T1000 (cell line): ENCODE measurements at places on chromosomes 2 and 18.

- no peak for DNase-seq
Observed at GRCh38 chr2:136310005-136310495, 192.1 kb upstream of the CXCR4 start.

GRCh38 chr18:22627506-22627905 lies 209.8 kb upstream of the CTAGE1 start:
- DNase-seq: no peak

DNA sequence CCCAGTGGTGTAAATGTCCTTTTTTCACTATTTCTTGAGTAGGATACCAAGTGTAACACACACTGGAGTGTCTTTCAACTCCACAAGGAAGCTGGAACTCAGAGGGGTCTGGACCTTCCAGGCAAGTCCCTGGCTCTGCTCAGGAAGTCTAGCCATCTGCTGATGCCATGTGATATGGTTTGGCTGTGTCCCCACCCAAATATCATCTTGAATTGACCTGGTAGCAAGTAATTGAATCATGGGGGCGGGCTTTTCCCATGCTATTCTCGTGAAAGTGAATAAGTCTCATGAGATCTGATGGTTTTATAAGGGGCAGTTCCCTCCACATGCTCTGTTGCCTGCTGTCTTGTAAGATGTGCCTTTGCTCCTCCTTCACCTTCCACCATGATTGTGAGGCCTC lies 99.4 kb upstream of the CDC42EP3 start:
- no peak for DNase-seq

DNA sequence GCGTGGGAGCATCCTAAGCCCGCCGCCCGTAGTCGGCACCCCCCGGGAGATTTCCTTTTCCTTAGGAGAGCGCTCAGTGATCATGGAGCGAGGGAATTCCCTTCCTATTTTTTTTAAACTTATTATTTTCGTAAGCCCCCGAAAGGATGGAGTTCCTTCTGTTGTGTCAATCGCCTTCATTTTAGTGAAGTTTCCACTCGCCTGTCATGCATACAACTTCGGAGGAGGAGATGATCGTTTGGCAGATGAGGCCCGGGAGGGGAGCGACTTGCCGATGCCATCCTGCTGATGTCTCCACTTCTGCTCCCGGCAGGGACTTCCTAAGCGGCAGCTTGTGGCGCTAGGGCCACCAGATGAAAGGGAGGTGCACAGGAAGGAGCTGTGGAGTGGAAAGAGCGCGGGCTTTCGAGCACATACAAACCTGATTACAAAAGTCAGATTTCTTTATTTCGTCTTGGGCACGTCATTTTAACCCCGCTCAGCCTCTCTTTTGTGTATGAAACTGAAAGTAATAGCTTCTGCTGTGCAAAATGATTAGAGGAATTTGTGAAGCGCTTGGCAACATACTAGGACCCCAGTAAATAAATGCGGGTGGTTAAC lies at the start of gene ADGRF3:
ADGRF3 (minus strand) TSS at position 336 of the 600 bp plus-strand sequence. CDS start 555 bp downstream, outside the sequence.
- DNase-seq: peak; percentile 24

- no peak for DNase-seq
Observed at GRCh38 chr18:63553081-63553480, 10.9 kb downstream of the SERPINB12 start.

- DNase-seq: no peak
Observed at GRCh38 chr2:114160263-114160981, 270.5 kb downstream of the ACTR3 start.

- no peak for DNase-seq
Observed at GRCh38 chr18:22783662-22784076, 149.5 kb upstream of the RBBP8 start.

DNA sequence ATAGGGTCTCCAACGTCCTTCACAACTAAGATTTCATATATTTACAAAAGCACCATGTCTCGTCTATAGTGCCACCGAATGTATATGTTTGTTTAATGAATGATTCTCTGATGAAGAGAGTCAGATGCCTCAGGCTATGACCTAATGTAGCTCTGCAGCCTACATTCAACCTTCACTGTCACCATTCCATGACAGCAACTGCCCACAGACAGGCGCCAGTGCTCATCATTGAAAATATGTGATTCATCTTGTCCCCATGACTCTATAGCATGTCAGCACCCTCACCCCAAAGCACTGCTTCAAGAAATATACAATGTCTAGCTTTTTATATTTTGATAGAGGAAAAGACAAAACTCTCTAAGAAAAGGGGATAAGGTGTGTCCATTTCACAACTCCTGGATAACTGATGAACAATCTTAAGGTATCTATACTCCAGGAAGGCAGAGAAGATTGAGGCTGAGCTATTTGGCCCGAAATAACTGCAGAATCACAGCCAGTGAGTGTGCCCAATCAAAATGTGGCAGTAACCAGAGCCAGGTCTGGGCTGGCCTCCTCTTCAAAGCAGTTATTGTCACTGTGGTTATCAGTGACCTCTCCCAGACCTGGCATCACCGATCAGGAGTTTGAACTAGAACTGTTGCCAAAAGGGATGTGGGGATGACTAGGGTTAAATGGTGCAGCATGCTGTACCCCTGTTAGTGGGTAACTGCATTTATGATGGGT lies 246.6 kb downstream of the SETBP1 start:
- DNase-seq: no peak

GRCh38 chr2:84654414-84654813 lies 138.1 kb downstream of the DNAH6 start:
- DNase-seq: no peak

DNA sequence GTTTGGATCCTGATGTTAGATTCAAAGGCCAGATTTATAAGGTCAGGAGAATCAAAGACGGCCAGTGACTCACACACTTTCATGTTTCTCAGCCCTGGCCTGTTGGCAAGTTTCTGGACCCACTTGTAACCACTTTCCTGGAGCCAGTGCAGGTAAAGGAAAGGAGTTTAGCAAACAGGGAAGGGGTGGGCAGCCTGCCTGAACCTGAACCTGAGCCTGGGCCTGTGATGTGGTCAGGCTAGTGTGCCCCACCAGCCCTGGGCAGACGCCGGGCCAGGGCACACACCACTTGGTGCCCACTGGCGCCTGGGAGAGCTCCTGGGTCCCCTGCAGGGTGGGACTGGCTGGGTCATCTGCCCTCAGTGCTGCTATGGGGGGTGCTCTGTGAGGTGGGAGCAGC lies 100.5 kb upstream of the SPRED2 start:
- DNase-seq: no peak
